Esophagus squamous epithelium (tissue), 5 donors: ENCODE measurements at places on chromosomes 5 and 9.

GRCh38 chr9:137827908-137828526 is 49.6 kb upstream of the CACNA1B start:
- DNase-seq = no peak

DNA sequence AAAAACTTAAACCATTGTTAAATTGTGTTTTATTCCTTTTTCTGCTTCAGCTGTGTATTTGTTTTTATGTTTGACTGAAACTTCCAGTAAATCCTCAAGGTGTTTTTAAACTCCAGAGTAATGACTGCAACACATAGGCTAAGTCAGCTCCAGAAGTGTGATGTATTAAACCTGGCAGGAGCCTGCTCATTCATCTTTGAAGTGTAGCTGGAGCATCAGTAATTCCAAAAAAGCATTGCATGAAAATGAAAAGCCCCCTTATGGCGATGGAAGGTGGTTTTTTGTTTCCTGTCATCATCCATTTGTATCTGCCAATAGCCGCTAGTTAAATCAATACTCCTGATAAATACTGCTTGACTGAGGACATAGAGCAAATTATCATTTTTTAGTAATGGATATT is 474.2 kb upstream of the ADAMTS16 start:
- DNase-seq = no peak

GRCh38 chr5:113663879-113664541 is 150.5 kb downstream of the YTHDC2 start:
- DNase-seq = no peak

- DNase-seq = no peak
Observed at GRCh38 chr5:56419667-56420066, 186.5 kb upstream of the ANKRD55 start.

DNA sequence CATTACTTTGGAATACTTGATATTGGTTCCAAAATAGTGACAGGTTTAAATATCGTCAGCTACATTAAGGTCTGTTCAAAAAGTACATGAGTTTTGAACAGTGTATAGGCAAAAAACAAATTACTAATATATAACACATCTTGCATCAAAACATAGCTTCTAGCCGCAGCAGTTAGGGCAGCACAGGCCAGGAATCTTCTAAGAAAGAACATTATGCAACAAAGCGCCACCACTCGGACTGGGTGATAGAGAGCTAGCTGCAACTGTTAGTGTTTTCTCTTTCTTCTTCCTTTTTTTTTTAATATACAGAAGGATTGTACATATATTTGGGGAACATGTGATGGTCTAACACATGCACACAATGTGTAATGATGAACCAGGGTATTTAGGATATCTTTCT is 504.5 kb downstream of the NR2F1-AS1 start:
- no peak for DNase-seq

DNA sequence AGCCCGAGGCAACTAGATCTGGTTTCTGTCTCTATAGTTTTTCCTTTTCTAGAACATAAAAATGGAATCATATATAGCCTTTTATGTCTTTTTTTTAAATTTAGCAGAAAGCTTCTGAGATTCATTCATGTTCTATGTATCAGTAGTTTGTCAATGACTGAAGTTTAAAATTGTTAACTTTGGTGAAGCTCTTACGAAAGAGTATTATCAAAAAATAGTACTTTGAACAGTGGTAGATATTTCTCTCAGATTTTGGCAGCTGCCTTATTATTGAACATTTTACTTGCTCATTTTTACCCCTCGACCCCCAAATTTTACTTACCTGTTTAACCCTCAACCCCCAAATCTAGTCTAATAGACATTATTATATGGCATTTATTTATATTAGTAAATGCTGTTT is 10.2 kb downstream of the NIPBL start:
- no peak for DNase-seq
